Heart left ventricle (tissue), 16 donors: ENCODE measurements at places on chromosomes 7 and 10. TPM values are rescaled to one million over a fixed set of nuclear protein-coding genes. Genes with fewer than 3 reads are reported as not detected.

Gene CYP2E1
- 1.8 TPM for total RNA-seq

Gene CXCL12
- total RNA-seq = 130 TPM

Gene ANKRD30A
- total RNA-seq = not detected

Gene ZNF503
- 8.1 TPM for total RNA-seq

Gene INTS15
- total RNA-seq = 20.5 TPM
